ENCODE measurements at places on chromosomes 5 and 9.

DNA sequence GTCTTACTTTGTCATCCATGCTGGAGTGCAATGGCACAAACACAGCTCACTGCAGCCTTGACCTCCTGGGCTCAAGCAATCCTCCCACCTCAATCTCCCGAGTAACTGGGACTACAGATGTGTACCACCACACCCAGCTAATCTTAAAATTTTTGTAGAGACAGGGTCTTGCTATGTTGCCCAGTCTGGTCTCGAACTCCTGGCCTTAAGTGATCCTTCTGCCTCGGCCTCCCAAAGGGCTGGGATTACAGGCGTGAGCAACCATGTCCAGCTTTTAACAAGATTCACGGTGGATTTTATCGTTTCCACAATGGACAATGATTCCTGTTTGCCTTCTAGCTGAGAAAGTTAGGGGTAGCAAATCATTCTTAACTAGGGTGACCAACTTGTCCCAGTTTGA, 165.9 kb downstream of the ZNF608 start:
- DNase-seq, result no peak

DNA sequence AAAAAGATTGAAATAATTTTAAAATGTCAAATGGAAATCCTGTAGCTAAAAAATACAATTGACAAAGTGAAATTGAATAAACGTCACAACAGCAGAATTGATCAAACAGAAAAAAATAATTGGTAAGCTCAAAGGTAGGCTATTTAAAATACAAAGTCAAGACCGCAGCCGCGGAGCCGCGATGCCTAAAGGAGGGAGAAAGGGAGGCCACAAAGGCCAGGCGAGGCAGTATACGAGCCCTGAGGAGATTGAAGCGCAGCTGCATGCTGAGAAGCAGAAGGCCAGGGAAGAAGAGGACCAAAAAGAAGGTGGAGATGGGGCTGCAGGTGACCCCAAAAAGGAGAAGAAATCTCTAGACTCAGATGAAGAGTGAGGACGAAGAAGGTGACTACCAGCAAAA, 1068.5 kb upstream of the COX7C start:
- DNase-seq, result no peak

- DNase-seq, result peak; percentile 87
These were observed 41.3 kb downstream of the PFDN1 start for GRCh38 chr5:140261403-140262171.

DNA sequence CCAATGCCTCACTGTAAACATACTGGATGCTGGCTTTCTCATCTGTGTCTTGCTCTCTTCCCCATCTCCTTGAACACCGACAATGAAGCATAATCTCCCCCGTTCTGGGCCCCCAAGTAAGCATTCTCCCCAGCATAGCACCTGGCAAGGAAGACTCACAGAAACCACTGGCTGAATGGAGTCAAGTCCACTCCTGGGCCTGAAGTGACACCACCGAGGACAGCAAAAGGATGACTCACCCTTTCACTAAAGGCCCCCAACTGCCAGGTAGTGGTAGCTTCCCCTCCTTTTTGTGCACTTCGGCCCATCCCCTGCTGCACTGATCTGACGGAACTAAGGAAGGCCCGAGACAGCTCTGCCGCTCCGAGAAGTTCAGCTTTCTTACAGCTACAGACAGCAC, 9.4 kb downstream of the VDAC1 start:
- no peak for DNase-seq

GRCh38 chr9:116549061-116549664, 137.9 kb upstream of the TRIM32 start:
- no peak for DNase-seq

DNA sequence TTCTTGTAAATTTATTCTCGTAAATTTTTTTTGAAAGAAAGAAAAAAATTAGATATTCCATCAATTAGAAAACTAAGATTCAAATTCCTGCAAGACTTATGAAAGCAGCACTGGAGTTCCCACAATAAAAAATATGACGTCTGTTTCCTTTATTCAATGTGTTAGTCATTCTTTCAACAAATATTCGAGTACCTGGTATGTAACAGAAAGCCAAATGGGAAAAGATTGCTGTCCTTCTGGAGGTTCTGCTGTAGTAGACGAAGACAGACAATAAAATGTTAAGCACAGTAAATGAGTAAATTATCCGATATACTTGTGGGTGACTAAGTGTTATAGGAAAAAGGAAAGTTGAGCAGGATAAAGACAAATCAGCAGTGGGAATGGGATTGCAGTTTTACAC, 92.2 kb downstream of the ADAMTSL1 start:
- peak; percentile 86 for DNase-seq

- no peak for DNase-seq
These were observed 49.9 kb downstream of the ZFAND5 start for GRCh38 chr9:72315089-72315509.

GRCh38 chr5:149439899-149440542, 60.9 kb upstream of the IL17B start:
- DNase-seq, result no peak

DNA sequence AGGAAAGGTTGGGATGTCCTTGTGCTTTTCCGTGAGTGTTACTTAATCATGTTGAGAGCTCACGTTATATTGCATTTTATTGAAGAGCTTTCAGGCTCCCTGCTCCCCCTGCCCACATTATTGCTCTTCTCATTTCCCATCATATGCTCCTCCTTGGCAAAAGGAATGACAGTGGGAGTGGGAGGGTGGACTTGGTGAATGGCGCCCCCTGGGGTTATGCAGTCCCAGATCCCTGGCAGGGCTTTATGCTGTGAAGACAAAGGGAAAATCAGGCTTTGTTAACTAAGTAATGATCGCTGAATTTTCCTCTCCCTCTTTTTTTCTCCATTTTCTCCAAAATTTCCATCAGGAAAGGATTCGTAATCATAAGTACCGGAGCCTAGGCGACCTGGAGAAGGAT, 166.6 kb downstream of the SMARCA2 start:
- no peak for DNase-seq

GRCh38 chr9:5764130-5764868, 68.6 kb downstream of the ERMP1 start:
- DNase-seq, result no peak

DNA sequence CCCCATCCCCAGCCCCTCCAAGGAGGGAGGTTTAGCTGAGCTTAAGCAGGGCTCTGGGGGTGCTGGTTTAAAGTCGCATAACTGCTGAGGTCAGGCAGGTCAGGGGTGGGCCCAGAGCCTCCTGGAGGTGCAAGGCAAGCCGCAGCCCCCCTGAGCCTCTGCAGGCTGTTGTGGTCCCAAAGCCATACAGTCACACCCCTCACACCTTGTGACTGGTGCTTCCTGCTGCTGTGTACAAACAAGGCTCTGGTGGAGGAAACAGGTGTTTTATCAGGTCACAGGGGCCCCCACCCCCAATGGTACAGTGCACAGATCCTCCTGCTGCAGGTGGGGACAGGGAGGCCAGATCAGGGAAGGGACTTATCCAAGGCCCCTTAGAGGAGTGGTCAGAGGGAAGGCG, 8.0 kb downstream of the TCF7 start:
- no peak for DNase-seq
